ENCODE measurements at places on chromosomes 2 and 18. TPM values are rescaled to one million over a fixed set of nuclear protein-coding genes. Genes with fewer than 3 reads are reported as not detected.
A peak's percentile ranks its signal among the peaks of the same experiment; 100 is the strongest.

GFPT1 gene
- 62.0 TPM for total RNA-seq

DNA sequence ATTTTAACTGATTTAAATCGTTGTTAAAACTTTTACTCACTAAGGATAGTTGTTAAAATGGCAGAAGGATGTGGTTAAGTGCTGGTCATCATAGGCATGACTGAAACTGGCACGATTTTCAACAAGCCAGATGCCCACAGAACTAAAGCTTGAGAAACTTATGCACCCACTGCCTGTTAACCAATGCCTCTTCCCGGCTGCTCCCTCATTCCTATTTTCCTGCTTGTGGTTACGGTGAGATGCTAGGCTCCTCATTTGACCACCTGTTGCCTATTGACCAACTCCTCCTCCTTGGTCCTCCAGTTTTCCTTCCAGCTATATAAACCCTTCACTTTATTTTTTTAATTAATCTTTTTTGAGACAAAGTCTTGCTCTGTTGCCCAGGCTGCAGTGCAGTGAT, 238.7 kb downstream of the TFCP2L1 start:
- DNase-seq = no peak

DNA sequence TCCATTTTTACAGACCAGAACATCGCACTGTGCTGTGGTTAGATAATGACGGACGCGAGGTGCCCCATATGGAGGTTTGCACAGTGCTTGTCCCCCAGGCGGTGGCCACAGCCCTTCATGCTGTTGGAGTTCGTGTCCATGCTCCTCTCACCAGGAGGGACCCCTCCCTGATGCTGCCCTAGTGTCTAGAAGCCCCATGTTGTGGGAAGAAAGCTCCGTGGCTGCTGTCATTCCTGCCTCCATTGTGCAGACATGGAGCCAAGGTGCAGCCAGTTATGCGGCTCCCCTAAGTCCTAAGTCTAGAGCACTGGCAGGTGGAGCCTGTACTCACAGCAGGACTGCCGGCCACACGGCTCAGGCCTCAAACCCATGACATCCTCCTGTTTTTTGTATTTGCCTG, 464.9 kb downstream of the EIPR1 start:
- no peak for DNase-seq

- no peak for DNase-seq
Observed at GRCh38 chr18:48641981-48642380, 103.2 kb downstream of the CTIF start.

VWA3B gene
- total RNA-seq = not detected

GRCh38 chr18:6069103-6069502, 173.8 kb upstream of the TMEM200C start:
- DNase-seq = no peak

DNA sequence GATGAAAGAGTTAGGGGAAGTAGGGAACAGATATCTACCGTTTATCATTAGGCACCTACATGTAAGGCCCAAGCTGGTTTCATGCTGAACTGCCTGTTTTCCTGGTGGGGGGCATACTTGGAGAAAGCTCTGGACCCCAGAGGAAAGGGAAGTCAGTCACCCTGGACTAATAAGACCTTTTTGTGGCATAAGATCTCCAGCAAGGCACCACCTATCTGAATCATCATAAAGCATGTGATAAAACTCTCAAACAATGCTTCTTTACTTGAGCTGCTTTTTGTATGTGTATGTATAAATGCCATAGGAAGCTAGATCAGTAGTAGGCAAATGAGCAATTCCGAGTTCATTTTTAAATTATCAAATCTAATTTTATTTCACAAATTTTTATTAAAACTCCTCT, 104.8 kb downstream of the TANC1 start:
- no peak for DNase-seq

DNA sequence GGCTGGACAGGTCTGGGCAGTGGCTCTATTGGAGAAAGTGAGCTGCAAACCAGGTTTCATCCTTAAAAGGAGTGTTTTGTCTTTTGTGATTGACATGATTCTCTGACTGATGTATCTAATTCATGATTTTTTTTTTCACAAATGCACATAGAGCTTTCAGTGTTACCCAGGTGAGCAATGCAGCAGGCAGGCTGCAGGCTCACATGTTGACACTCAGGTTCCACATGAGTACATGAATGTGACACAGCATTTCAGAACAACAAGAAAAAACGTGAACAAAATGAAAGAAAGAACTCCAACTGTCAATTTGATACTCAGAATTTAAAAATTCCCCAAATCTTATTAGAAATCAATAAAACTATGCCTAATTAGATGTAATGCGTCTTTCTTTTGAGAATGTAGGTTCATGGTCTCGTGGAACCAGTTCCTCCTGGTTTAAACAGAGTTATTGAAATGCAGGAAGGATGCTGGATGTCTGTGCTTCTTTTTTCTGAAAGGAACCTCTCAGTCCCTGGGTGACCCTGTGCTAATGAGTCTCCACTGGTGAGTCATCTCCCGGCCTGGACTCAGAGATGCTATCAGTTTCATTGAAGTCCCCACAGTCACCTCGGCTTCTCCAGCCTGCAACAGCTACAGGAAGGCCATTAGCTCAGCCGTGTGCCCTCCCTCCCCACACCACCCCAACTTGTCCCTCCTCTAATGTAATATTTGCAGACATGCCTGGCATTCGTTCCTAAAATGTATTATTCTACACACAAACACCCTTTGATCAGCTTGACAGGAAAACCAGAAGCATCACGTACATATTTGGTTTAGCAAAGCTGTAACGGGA, 430.4 kb downstream of the LPIN1 start:
- DNase-seq = no peak

DNA sequence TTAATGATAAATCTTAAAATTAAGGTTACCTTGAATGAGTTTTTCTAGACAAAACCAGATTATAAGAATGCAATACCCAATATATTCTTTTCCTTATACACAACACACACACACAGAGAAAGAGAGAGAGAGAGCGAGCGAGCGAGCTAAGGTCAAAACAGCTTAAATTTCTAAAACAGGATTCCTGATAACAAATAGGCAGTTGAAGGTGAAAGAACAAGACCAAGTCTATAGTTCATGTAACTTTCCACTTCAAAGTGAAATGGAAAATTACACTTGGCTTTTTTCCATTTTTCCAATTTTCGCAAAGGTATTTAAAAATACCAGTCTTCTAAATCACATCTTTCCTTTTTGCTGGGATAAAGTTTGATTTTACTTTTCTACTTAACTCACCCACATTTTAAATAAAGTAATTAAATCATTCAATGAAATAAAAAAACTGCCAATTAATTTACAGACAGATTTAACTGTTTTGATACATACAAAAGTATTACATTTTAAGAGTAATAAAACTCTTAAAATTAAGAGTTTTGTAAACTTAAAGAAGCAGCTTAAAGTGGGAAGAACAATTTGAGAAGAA, 98.8 kb downstream of the COBLL1 start:
- no peak for DNase-seq

- DNase-seq = no peak
Observed at GRCh38 chr2:7019191-7019590, 102.0 kb downstream of the RNF144A start.

- DNase-seq = no peak
Observed at GRCh38 chr2:83640506-83640905, 818.6 kb downstream of the SUCLG1 start.

UGT1A9 gene
- not detected for total RNA-seq

- DNase-seq = peak; percentile 47
Observed at GRCh38 chr2:230714136-230714480, 1.5 kb downstream of the CAB39 start.

GRCh38 chr2:207337234-207338219, 171.8 kb upstream of the KLF7 start:
- DNase-seq = no peak

GRCh38 chr18:4603955-4604354, 148.8 kb upstream of the DLGAP1 start:
- peak; percentile 38 for DNase-seq

M1AP gene
- total RNA-seq = 12.1 TPM

GRCh38 chr2:227853204-227853629, 18.2 kb upstream of the DAW1 start:
- DNase-seq = no peak

- no peak for DNase-seq
Observed at GRCh38 chr2:204152616-204153015, 216.1 kb downstream of the ICOS start.

DNA sequence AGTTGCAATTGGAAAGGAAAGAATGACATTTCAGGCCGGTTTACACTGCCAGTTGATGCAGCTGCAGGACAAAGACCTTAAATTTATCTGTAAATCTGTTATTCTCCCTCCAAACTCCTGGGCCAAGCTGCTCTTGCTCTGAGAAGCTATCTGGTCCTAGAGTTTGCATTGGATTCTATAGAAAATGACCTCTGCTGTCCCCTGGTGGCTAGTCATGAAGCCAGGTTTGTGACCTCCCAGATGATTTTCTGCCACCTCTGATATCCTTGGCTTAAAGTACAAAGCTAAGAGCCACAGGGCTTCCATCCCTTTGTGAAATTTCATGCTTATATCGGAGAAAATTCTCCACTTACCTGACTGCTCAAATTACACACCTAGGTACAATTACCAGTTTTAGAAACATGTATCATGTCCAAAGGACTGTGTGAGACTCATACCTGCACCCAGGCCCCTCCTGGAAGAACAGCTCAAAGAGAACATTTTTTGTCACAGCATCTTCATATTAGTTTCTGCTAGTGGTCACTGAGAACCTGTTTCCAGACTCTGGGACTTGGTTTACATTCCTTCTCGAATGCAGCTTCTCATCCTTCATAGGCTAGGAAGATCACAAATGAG, 28.9 kb upstream of the IER3IP1 start:
- peak; percentile 85 for DNase-seq

DNA sequence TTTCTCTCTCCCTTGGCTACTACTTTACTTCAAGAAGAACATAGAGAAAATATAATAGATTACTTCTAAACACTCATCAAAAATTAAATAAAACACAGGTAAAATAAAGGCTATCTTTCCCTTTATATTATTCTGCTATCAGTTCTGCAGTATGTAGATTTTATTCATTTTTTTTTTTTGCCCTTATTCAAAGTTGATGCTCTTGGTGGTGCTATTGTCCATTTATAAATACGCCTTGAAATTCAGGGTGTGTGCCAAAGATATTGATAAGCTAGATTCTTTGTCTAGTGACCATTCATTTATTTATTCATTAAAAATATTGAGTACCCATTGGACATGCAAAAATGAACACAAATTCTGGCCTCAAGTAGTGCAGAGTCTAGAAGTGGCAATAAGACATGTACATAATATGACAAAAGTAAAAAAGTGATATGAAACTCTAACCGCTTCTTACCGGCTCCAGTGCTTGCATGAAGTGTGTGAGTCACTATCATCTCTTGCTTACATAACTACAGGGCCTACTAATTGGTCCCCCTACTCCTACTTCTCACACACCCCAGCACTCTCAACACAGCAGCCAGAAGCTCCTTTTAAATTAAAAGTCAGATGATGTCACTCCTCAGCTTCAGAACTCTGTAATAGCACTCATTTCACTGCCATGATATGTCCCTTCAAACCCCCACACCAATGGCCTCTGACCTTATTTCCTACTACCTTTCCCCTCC, 208.3 kb upstream of the FANCL start:
- peak; percentile 20 for DNase-seq

Data from GM23338 (cell line).